ENCODE measurements at places on chromosomes 6 and 20.
A peak's percentile ranks its signal among the peaks of the same experiment; 100 is the strongest.

GRCh38 chr6:56657354-56657753 lies 14.7 kb upstream of the DST start:
- no peak for DNase-seq

- DNase-seq: no peak
These were observed 616.4 kb upstream of the ARID1B start for GRCh38 chr6:156160795-156161165.

DNA sequence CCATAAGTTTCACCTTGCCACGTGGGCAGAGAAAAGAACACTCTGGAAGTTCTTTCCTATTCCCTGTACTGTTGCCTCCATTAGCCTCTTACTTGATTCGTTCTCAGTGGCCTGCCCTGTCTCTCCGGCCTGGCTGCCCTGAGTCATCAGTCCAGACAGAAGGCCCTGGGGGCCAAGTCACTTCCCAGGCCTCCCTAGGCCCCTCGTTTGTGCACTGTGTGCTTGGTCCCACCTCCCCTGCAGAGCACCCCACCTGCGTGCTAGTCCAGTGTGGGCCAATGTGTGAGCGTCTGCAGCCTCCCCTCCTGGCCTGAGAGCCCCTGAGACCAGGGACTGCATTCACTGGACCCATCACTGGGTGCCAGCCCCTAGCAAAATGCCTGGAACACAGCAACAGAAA lies 191.2 kb upstream of the RREB1 start:
- no peak for DNase-seq

GRCh38 chr6:88725111-88725975 lies 238.1 kb downstream of the RNGTT start:
- DNase-seq: peak; percentile 53

DNA sequence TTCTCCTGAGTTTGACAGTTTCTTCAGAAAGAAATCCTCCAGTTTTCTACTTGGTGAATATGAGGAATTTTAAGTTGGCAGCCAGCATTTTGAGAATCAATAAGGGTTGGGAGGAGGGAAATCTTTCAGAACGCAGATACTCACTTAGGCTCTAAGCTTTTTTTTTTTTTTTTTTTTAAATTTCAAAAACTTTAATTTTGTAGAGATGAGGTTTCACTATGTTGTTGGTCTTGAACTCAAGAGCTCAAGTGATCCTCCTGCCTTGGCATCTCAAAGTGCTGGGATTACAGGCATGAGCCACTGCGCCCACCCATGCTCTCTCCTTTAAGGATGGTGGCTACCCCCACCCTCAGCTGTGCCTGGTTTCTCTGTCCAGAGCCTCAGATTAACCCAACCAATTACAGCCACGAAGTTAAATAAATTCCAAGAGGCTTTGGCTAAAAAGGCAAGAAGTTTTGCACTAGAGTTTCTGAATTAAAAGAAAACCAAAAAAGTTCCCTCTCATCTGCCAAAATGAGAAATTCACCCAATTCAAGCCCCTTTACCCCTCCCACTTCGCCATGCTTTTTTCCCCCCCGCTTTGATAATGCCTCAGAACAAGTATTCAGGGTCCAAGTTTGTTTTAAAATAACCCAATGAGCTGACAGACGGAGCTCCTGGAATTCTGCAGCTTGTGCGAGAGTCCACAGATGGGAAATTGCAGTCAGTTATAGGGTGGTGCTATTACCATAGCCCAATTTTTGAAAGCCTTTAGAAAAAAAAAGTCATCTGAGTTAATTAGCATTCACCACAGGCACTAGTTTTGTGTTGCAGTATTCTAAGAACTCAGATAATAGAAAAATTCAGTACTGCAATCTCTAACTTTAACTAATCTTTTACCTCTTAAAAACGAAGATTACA lies 94.3 kb upstream of the BEND3 start:
- DNase-seq: no peak

DNA sequence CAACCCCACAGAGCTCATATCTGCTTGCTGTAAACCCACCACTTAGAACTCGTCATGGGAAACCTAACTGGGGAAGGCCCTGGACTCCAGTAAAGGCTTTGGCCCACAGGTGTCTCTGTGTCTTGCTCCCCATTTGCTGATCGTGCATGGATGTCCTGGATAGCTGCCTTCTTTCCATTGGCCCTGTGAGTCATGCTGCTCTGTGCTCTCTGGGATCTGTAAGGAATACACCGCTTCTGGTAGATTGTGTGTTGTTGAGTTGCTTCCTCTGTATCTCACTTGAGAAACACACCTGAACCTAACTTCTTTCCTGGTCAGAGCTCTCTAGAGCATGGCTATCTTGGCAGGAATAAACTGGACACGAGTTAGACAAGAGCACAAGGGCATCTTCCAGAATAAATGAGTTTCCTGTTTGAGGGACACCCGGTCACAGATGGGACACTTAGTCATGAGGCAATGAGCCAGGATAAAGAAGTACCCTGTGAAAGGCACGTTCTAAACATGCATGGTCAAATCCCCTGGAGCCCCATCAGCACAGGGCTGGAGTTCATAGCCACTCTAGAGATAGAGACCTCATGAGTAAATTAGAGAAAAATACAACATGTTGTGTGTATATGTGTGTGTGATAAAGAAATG lies 99.6 kb upstream of the TMEM170B start:
- DNase-seq: no peak

DNA sequence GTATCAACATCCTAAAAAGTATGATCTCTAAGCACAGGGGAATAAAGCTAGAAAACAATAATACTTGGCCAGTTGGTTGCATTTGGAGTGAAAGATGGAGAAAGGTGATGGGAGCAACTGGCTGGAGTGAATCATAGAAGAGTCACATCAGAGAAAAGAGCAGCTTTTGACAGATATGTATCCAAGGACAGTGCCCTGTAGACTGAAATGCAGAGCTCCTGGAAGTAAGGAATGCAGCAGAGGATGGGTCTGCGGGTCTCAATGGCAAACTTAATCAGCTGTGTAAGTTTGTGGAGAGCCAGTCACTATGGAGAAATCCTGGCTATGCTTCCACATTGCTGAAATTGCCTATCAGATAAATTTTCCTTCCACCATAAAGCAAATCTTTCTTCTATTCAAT lies 253.6 kb upstream of the PRND start:
- no peak for DNase-seq

- DNase-seq: no peak
These were observed 18.7 kb upstream of the YWHAB start for GRCh38 chr20:44866703-44867335.

DNA sequence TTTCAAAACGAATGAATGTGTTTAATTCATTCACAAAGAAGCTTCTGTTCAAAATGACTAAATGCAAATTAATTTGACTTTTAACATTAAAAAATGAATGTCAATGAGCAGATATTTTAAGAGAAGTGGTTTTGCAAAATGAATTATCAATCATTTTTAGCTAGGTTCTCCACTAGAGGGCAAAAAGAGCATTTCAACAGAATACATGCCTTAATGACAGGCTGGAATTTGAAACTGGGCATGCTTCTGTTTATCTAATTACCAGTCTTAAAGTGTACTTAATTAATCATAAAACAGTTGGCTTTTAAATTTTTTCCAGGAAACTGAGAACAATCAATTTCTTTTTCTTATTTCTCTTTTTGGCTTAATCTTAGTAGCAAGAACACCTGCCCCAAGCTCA lies 63.8 kb upstream of the TINAG start:
- DNase-seq: peak; percentile 4

DNA sequence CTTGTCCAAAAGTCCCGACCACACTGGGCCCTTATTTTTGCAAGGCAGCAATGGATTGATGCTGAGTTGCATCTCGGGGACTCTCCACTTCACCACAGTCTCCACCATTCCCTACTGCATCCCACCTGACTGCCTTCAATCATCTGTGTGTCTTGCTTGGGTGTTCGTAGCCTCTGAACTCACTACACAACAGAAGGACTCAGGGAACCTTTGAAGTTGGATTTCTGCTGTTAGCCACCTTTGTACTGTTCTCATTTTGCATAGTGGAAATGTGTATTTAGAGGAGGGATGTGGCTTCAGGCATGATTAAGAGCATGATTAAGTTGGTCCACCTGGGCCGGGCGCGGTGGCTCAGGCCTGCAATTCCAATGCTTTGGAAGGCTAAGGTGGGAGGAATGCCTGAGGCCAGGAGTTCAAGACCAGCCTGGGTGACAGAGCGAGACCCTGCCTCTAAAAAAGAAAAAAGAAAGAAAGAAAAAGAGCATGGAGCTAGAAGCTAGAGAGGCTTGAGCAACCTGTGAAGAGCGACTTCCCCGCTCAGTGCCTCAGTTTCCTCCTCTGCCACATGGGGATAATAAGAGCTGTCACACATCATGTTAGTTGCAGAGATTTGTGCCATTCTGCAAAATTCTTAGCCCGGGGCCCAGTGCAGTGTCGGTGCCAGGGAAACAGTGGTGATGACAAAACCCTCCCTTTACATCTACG lies 121.3 kb upstream of the PTPN1 start:
- DNase-seq: no peak

Data from HuH-7 (cell line).